ENCODE measurements at places on chromosomes 2 and 18.

DNA sequence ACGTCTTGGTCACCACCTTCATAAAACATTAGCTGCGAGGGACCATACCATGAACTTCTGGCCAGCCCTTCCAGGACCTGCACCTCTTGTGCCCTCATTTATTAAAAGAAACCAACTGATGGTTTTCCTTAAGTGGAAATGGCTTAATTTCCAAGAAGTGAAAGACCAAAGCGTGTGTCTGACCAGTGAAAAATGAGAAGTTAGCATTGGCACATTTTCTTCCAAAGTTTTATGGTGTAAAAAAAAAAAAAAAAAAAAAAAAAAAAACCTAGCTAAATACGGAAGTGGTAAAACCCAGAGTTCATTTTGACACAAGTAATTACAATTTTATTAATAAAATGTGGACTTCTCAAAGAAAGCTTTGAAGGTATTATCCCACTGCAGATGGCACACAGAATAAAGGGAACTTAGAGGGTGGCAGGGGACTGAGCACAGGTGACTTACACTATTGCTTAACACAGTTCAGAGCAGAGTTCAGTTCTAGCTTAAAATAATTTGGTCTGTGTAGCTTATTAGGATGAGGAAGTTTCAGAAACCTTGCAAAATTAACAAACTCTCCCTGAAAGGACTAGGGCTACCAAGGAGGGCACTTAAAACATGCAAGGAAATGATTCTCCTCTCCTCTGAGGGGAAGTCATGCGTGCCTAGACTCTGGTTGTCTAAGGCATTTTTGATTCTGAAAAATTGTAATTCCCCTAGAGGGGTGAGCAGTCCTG is 42.2 kb upstream of the EPG5 start:
- DNase-seq = no peak

- DNase-seq = no peak
These were observed 11.3 kb downstream of the MBD5 start for GRCh38 chr2:148032215-148032614.

GRCh38 chr2:8255448-8255800 is 426.4 kb upstream of the ID2 start:
- no peak for DNase-seq

DNA sequence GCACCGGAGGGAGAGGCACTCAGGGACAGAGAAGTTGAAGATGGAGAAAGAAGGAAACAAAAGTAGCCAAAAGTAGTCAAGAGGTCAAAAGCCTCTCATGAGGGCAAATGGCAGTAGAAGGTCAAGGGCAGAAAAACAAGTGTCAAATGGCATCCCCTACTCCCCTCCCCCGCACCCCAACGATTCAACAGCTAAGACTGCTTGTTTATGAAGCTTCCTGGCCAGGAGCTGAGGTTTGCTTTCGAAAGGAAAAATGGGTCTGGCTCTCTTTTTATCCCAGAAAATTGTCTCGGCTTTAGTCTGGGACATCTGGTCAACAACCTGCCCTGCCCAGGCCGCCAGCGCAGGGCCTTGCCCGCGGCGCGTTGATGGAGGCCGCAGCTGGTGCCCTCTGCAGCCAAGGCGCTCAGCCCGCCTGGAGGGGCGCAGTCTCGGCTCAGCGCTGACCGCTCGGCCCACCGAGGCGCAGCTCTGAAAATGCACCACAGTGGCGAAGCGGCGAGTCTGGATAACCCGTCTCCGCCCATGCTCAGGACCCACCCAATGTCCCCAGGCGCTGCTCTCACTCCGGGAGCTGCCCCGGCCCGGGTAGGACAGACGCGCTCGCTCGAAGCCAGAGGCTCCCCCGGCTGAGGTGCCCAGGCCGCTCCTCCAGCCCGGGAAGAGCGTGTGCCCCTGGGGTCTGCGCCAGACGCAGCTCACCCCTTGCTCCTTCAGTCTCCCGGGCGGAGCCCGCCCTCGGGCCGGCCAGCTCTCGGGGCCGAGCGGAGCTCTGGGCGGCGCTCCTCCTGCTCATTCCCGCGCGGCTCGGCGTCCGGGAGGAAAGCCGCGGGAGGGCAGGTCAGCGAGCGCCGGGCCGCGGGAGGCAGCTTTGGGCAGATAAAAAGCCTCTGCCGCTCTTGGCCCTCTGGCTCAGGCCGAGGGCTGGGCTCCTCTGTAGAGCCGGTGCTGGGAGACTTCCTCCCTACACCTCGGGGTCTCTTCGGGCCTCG is 1.8 kb upstream of the TBR1 start:
- DNase-seq = peak; percentile 86

- no peak for DNase-seq
These were observed 43.3 kb upstream of the SERPINB2 start for GRCh38 chr18:63844254-63844653.

GRCh38 chr2:239263231-239263630 is 137.6 kb downstream of the HDAC4 start:
- DNase-seq = no peak

- no peak for DNase-seq
These were observed 3.9 kb downstream of the CTLA4 start for GRCh38 chr2:203871371-203871983.

DNA sequence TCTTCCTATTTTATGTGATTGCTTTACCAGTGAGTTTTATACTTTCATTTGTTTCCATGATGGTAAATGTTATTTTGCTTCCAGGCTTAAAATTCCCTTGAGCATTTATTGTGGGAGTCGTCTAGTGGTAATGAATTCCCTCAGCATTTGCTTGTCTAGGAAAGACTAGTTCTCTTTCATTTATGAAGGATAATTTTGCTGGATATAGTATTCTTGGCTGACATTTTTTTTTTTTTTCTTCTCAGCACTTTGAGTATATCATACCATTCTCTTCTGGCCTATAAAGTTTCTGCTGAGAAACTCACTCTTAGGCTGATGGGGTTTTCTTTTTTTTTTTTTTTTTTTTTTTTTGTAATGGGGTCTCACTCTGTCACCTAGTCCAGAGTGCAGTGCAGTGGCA is 99.1 kb downstream of the EDAR start:
- DNase-seq = no peak

GRCh38 chr2:191696001-191696400 is 18.1 kb downstream of the NABP1 start:
- DNase-seq = no peak

Data from posterior cingulate gyrus (tissue), 11 donors.